Stimulated activated CD8-positive, alpha-beta memory T cell treated with anti-CD3 and anti-CD28 coated beads, Interleukin-15, amount 100 ng/mL, for 4 hours (primary cell): ENCODE measurements at places on chromosomes 5 and 9.

- DNase-seq: peak; percentile 34
These were observed 138.9 kb downstream of the RGS3 start for GRCh38 chr9:113602126-113603047.

- DNase-seq: no peak
These were observed 8.0 kb downstream of the LRRC26 start for GRCh38 chr9:137161558-137162486.

DNA sequence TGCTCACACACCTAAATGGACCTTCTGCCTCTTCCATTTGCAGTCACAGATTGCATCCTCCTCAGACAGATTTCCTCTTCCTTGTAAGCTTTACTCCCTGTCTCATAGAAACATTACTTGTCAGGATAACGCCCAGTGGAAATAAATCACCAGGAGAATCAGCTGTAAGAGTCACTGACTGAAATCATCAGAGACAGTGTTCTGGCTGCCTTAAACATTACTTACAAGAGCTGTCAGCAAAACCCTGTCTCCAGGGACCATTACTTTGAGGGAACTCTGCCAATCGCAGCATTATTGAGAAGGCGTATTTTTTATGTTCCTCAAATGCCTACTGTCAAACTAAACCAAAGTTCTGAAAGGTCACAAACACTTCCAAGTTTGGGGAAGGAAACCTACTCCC lies 5.9 kb downstream of the DPYSL3 start:
- DNase-seq: no peak

DNA sequence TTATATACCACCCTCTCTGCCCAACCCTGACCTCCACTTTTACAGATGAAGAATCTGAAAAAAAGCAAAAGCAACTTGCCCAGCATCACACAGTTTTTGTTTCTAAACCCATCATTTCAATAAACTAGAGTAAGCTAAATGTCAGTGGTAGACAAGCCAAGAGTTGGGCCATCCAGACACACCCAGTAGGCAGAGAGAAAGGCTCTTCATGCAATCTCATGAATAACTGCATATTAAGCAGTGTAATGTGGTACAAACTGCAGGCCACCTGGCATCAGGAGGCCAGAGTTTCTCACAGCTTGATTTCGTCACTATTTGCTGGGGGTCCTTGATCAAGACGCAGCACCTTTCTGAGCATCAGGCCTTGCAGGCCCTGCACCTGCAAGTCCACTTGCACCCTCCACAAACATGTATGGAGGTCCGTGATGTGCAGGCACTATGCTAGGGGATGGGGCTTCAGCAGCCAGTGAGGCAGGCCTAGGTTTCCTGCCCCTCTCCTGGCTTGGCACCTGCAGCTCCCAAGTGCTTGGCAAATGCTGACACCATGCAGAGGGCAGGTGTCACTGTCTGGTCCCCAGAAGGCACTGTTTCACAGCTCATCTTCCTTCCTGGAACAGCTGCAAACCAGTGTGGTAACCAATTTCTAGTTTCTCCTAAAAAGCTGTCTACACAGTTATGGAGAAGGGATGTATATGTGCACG lies 29.8 kb downstream of the ADAM19 start:
- DNase-seq: no peak

DNA sequence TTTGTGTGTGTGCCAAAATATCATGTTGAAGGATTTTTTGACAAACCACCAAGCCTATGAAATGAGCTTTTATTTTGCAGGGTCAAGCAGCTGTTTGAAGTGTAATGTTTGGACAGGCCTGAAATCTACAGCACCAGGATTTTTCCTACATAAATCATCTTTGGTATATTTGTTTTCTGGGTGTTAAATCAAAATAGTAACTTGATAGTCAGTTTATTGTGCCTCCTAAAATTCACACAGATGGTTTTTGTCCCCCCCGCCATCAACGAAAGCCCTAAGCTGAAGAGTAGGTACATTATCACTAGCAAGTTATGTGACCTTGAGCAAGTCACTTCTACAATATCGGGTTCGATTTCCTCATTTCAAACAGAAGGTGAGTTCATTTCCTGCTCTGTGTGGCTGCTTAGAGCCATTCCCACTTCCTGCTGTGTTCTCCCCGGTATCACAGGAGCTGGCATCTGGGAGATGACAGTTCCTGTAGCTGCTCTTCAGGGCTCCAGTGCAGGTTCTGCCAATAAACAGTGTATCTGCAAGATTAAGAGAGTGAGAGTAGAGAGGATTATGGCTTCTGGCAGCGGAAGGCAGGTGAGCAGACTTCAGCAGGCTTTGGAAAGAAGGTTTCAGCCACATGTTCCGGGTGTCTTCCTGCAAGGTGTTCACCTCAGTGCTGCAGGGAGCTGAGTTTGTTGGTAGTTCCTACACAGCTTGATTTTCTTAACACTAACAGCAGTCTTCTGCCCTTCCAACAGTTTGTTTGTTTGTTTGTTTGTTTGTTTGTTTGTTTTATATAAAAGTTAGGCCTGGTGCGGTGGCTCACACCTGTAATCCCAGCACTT lies 48.4 kb upstream of the GNE start:
- DNase-seq: no peak

- no peak for DNase-seq
These were observed 1174.0 kb downstream of the MAT2B start for GRCh38 chr5:164679461-164679860.

DNA sequence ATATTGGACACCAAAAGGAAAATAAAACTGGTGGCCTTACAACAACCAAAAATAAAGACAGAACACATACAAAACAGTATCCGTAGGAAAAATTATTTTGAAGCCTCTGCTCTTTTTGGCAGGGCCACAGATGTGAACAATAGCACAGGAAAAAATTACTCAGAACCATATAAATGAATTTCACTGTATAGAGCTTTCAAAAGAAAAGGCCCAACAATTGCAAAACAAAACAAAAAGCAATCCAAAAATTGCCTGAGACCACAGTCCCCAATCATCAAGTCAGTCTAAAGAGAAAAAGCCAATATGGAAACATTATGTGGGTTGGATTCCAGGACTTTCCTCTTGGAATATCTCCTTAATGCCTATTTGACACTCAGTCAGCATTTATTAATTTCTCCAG lies 243.8 kb downstream of the CEMIP2 start:
- DNase-seq: no peak

- DNase-seq: no peak
These were observed 41.7 kb upstream of the IL17B start for GRCh38 chr5:149420545-149421371.

DNA sequence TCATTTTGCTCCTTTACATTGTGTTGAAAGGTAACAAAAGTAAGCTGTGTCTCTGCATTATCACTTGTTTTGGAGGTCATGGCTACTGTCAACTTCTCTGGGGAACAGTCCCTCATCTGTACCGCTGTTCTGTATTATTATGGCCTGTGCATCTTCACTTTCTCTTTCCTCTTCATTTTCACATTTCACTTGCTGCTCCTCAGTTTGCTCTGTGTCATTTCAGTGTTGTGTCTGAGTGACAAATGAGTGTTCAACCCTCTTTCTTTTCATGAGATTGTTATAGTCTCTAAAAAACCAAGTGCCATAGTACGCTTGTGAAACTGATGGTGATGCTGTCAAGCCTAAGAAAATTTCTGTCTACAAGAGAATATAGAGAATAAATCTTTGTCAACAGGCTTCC lies 122.0 kb upstream of the FER start:
- DNase-seq: no peak

- no peak for DNase-seq
These were observed 20.5 kb downstream of the RAPGEF1 start for GRCh38 chr9:131719262-131719908.

DNA sequence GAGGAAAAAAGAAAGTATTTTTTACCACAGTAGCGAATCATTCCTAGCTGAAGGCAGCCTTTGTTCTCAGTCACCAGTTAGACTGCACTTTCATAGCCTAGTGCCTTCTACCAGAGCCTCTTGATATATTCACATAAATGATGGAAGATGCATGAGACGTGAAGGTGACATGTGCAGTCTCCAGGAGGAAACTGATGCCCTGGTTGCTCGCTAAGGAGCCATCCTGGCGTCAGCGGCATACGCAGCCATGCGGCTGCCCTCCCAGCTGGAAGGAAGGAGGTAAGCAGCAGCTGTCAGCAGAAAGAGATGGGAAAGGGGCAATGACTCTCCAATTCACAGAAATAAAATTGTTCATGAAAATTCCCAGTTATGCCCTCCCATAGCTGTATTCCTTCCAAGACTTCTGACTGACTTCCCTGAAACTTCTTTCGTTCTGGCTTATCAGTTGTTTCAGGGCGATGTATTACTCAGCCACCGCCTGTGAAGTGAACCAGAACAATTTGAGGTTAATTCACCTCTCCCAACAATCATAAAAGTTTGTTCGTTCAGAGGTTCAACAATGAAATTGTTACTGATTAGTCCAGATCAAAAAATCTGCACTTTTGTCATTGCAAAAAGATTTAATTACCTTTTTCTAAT lies 331.2 kb downstream of the NR2F1-AS1 start:
- no peak for DNase-seq

DNA sequence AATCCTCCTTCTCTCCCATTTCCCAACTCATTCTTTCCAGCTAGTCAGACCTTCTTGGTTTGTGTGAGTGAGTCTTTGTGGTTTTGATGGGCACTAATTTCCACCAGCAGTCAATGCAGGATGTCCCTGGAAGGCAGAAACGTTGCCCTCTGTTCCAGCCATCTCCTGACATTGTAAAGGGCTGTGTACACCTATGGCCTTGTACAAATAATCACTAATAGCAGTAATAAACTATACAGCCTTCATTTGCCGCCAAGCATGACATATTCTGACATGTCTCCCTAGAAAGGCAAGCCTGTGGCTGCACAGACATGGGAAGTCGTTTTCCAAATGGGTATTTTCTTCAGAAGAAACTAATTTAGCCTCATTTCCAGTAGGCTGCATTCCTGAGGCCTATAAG lies 18.4 kb upstream of the DENND1A start:
- DNase-seq: no peak

DNA sequence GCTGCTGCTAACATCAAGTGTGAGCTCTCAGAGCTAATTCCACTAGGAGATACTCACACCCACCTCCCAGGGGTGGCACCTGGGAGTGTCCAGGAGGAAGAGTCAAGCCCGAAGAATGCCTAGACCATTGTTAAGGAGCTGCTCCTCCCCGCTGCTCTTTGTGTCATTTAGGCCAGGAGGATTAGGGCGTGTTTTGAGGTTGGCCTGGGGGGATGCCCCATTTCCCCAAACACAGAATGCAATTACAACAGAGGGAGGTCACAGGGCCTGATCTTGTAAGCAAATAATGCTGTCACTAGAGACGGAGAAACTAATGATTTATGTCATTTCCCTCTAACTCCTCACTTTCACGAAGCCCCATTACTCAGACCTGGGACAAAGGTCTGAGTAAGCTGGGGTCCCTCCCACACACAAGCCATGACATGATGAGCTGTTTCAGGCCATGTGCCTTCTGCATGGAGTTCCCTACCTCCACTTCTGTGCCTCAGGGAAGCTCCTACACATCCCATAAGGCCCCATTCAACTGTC lies 312.5 kb downstream of the ACTL7B start:
- DNase-seq: no peak

DNA sequence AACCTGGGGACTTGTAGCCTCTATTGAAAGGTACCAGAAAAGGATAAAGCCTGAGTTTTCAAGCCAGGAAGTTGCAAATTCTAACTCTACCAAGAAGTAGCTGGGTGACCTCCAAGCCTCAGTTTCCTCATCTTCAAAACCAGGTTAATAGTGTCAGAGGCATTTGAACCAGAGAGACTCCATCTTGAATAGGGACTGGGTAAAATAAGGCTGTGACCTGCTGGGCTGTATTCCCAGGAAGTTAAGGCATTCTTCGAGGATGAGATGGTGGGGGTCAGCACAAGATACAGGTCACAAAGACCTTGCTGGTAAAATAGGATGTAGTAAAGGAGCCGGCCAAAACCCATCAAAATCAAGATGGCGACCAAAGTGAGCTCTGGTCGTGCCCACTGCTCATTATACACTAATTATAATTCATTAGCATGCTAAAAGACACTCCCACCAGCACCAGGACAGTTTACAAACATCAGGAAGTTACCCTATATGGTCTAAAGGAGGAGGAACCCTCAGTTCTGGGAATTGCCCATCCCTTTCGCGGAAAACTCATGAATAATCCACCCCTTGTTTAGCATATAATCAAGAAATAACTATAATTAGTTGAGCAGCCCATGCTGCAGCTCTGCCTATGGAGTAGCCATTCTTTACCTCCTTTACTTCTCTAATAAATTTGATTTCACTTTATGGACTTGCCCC lies 3.8 kb upstream of the SERINC5 start:
- no peak for DNase-seq

DNA sequence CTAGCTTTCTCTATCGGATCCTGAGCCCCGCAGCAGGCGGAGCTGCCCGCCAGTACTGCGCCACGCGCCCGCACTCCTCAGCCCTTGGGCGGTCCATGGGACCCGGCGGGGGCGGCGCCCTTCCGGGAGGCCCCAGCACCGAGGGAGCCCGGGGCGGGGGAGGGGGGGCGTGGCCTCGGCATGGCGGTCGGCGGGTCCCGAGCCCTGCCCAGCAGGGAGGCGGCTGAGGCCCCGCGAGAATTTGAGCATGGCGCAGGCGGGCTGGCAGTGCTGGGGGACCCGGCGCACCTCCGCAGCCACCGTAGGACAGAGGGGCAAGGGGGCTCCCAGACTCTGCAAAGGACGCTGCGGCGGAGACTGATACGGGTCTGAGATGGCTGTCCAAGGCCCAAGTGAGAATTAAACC lies 6.8 kb downstream of the ZDHHC11B start:
- no peak for DNase-seq

GRCh38 chr9:30235068-30235467 lies 2149.4 kb upstream of the ACO1 start:
- DNase-seq: no peak

DNA sequence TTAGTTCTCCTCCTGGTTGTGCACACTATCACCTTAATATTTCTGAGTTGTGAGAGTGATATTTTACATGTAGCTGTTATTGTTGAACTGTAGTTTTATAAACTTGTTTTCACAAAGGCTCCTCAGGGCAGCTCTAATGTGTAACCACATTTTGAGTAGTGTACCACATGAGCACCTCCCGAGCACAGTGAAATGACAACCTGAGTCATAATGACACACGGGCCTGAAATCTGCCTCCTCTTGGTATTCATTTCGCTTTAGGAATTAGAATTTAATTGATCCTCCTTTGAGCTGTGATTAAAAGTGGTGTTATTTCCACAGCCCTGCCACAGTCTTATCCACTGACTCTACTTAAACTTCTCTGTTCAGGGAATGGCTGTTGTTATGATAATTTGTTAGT lies 7.9 kb downstream of the MTRR start:
- DNase-seq: no peak

GRCh38 chr5:61245936-61246335 lies 83.7 kb upstream of the SMIM15 start:
- DNase-seq: no peak

- DNase-seq: no peak
These were observed 24.0 kb upstream of the PPARGC1B start for GRCh38 chr5:149706158-149706557.

GRCh38 chr5:149242339-149242738 lies 29.3 kb upstream of the AFAP1L1 start:
- DNase-seq: no peak

GRCh38 chr5:16922430-16922829 lies 13.7 kb downstream of the MYO10 start:
- DNase-seq: no peak
